ENCODE measurements at places on chromosomes 11 and 22. TPM values are rescaled to one million over a fixed set of nuclear protein-coding genes. Genes with fewer than 3 reads are reported as not detected.

Gene TEX54
- not detected for total RNA-seq

Gene MYOD1
- not detected for total RNA-seq

- no peak overlapping the region for H3K4me3 ChIP-seq
- DNase-seq: no peak
- no peaks in the 10 kb centered on the region for H3K27me3 ChIP-seq
- no peak overlapping the region for H3K27ac ChIP-seq
- peaks cover 2% of the 10 kb centered on the region for H3K36me3 ChIP-seq
Observed at GRCh38 chr11:47536915-47537314, 16.0 kb downstream of the CELF1 start.

DNA sequence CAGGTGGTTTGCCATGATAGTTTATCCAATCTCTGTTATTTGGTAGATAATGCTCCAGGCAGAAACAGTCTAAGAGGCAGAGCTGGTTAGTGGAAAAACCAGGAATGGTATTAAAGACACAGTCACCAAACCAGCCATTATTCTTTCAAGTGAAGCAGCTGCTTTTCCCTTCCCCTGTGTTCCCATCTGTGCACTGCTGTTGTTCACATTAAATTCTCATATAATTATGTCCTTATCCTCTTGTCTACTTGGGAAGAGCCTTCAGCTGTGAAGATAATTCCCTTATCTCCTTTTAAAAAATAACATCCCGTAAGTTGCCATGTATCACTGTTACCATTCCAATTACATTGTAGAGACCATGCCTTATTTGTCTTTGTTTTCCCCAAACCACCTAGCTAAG lies 5.2 kb upstream of the TBCEL start:
- peaks cover 7% of the 10 kb centered on the region for H3K4me1 ChIP-seq
- no peak overlapping the region for H3K4me3 ChIP-seq
- no peak for DNase-seq
- no peaks in the 10 kb centered on the region for H3K27me3 ChIP-seq
- no peaks in the 10 kb centered on the region for H3K36me3 ChIP-seq
- no peak overlapping the region for H3K27ac ChIP-seq

Gene C22orf42
- not detected for total RNA-seq

DNA sequence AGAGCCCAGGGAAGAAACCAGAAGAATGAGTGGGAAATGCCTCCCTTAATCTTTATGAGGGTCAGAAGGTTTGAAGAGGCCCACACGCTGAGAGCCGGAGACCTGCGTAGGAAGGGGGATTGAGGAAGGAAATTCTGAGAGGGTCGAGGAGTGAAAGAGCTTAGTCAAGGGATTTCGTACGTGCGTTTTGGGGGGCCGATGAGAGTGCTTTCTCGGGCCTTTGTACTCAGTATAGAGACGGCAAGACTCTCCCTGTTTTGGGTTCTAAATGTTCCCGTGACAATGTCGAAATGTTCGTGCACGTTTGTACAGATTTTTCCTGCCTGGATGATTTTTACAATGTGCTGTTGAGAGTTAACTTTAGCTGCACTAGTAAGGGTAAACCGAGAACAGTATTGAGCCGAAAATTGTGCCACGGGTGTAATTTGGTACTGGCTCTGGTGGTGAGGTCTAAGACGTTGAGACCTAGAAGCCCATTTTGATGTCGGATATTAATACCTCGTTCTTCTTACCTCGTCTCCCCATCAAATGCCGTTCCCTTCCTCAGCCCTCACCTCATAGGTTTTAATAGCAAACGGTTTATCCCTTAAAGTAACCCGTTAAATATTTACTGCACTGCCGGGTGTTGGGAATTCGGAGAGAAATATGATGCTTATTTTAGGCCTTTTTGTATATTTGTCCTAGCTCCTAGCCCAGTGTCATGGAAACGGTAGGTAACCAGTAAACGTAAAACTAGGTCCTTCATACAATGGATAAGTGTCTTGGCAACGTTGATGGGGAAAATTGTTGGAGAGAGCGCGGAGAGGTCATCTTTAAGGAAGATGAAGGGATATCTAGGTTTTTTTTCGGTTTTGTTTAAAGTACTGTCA lies 734 bp downstream of the C11orf58 start:
- no peaks in the 10 kb centered on the region for H3K27me3 ChIP-seq
- H3K4me3 ChIP-seq: peak overlapping the region; percentile 74
- DNase-seq: no peak
- H3K27ac ChIP-seq: peak overlapping the region; percentile 95
- peaks cover 37% of the 10 kb centered on the region for H3K4me1 ChIP-seq
- H3K36me3 ChIP-seq: no peaks in the 10 kb centered on the region

Gene OR52N4
- total RNA-seq: not detected

All from HepG2 (cell line).